ENCODE measurements at places on chromosomes 3 and 15. TPM values are rescaled to one million over a fixed set of nuclear protein-coding genes. Genes with fewer than 3 reads are reported as not detected.

ZNF620 gene
- 0.67 TPM for total RNA-seq

EPM2AIP1 gene
- 5.5 TPM for total RNA-seq

SERINC4 gene
- 0.15 TPM for total RNA-seq

LEO1 gene
- 17.5 TPM for total RNA-seq

GP5 gene
- not detected for total RNA-seq
